ENCODE measurements at places on chromosomes 5 and 9.

DNA sequence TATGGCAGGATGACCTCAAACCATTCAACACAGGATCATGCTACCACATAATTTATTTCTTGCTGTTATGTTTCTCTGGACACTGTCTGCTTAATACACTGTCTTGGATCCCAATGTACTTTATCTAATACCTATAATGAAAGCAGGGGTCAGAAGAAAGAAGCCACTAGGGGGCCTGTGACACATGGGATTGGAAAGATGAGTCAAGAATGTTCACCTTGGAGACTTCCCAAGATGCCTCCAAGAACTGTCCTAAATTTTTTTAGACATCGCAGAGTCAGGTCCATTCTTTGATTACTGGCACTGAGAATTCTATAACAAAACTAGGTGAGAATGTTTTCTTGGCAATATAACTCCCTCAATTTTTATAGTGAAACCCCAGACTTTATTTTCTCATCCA, 305.8 kb upstream of the SMARCA2 start:
- DNase-seq: no peak

DNA sequence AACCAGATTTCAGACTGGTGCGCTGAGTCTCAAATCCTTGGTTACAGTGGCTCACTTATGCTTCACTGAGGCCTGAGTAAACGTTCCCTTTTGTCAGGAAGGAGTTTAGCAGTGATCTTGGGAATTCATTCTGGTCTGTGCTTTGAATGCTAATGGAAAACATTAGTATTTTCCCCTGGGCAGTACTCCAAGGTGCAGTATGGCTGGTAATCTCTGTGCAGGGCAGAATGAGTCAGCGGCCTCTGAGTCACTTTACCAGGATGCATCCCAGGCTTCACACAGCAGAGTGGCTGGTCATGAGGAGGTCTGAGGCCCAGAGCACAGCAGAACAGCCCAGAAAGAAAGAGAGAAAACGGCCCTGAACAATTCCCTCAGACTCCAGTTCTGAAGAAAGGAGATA, 54.0 kb downstream of the PCA3 start:
- DNase-seq: no peak

DNA sequence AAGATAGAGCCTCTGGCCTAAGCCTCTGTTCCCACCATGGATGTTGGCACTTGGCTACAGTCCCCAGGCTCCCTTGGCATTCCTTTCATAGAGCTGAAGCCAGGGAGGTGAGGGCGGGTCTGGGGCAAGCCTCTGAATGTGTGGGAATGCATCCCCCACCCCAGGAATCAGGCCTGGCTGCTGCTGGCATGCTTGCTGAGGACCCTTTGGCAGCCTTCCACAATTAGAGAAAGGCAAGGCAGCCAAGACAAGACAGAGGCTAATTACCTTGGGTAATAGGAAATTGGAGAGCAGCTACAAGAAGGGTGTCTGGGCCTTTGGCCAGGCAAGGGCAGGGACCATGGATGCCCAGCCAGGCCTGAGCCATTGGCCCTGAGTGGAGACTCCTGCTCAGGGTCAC, 204.4 kb upstream of the TRIM32 start:
- no peak for DNase-seq

DNA sequence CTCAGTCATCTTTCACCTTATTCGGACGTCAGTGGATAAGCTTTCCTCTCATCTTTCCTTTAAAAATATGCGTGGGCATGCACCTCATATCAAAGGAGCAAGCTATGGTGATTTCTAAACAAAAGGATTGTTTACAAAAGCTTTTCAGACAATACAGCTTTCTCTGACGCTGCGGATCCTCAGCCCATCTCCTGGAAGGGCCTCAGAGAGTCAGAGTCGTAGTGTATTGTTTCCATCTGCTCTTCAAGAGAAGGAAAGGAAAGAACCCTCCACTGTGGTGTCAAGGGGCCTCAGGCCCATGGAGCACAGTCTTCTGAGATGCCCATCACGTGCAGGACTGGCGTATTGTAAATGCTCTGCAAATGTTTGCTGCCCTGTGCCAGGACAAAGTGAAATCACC, 163.4 kb upstream of the MAP1B start:
- no peak for DNase-seq

DNA sequence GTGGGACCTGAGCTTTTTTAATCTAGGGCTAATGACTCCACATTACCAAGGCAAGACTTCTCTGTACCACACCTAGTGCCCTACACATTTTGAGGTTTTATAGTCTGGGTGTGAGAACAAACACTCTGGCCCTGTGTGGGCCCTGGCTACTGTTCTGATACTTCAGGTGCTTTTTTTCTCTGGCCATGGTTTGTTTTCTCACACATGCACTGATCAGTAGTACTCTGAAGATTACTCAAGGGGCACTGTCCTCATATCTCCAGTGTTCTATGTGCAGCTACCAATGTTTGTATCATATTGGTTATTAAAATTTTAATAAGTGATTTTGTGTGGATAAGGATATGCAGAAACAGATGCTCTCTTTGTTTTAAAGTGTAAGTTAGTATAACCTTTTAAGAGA, 5.9 kb upstream of the C9orf40 start:
- DNase-seq: no peak

DNA sequence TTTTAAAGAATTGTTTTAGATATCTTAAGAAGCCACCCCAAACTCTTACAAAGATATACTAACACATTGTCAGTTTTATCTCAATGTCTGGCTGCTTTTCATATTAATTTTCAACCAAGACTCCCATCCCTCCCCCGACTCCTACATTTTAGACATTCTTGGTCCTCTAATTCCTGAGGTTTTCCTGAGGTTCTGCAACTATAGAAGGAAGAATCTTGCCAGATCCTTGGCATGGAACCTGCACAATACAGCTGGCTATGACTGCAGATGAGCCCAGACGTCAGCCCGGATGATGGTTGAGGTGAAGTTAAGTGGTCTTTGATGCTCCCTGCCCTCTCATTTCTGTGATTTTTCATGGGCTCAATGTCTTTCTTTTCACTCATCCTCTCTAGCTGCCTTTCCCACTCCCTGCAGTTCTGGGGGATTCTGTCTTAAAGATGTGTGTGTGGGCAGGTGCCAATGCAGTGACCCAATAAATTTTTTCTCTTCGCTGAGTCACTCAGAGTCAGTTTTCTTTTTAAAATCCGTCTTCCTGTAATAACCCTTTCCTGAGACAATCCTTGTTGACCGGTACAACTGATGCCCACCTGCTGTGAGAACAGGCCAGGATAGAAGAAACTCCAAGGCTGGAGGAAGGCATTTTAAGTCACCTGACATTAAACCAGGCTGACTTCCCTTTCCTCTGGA, 237.8 kb upstream of the GAS1 start:
- no peak for DNase-seq

All from stimulated activated CD8-positive, alpha-beta memory T cell treated with anti-CD3 and anti-CD28 coated beads, Interleukin-15, amount 100 ng/mL, for 48 hours (primary cell).